Activated CD4-positive, alpha-beta T cell treated with anti-CD3 and anti-CD28 coated beads, Interleukin-2, amount 10 ng/mL, durations not matched to agents 7 days and 5 days (primary cell): ENCODE measurements at places on chromosomes 3 and 15. TPM values are rescaled to one million over a fixed set of nuclear protein-coding genes. Genes with fewer than 3 reads are reported as not detected.
A peak's percentile ranks its signal among the peaks of the same experiment; 100 is the strongest.

Gene RHO
- not detected for total RNA-seq

Gene TF
- total RNA-seq, result 0.45 TPM

Gene ALDH1A2
- total RNA-seq, result not detected

Gene CTXN2
- not detected for total RNA-seq

Gene DIPK2A
- total RNA-seq, result 22.4 TPM

DNA sequence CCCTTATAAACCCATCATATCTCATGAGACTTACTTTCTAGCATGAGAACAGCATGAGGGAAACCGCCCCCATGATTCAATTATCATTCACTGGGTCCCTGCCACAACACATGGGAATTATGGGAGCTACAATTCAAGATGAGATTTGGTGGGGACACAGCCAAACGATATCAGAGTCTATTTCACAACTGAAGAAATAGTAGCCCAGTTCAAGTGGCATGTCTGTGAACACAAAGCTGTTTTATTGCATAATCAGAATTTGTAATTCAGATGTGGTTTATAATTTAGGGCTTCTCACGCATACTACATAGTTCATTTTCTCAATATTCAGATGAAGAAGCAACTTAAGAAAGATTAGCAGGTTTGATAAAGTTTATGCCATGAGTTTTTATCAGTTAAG, 1188.0 kb upstream of the ALCAM start:
- DNase-seq, result no peak
- no peaks in the 10 kb centered on the region for H3K27me3 ChIP-seq
- H3K4me3 ChIP-seq, result no peak overlapping the region
- H3K4me1 ChIP-seq, result no peaks in the 10 kb centered on the region
- no peaks in the 10 kb centered on the region for H3K36me3 ChIP-seq
- H3K27ac ChIP-seq, result no peak overlapping the region

- H3K4me1 ChIP-seq, result peaks cover 35% of the 10 kb centered on the region
- peak overlapping the region; percentile 95 for H3K27ac ChIP-seq
- H3K27me3 ChIP-seq, result no peaks in the 10 kb centered on the region
- H3K4me3 ChIP-seq, result peak overlapping the region; percentile 93
These were observed 363 bp downstream of the GTF2E1 start for GRCh38 chr3:120742849-120743365.

- H3K27ac ChIP-seq, result peak overlapping the region; percentile 39
- peak overlapping the region; percentile 2 for H3K4me3 ChIP-seq
- H3K36me3 ChIP-seq, result no peaks in the 10 kb centered on the region
These were observed 112.3 kb downstream of the ADAMTS17 start for GRCh38 chr15:100229181-100230163.

DNA sequence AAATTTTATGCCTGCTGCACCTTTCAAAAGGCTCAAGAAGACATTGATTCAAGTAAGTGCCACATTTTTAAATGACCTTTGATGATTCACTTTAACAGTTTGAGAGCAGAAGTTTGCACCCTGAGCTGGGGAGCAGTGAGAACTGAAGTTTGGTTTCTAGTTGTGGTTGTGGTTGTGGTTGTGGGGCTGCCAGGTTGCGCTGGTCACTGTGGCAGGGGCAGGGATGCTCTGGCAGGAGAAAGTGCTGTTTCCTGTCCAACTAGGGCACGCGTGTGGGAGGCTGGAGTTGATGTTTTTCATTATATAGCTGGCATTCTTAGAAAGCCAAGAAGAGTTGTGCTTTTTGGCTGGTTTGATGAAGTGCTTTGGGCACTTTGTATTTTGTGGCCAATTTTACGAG, 339.7 kb upstream of the NR2F2 start:
- no peaks in the 10 kb centered on the region for H3K36me3 ChIP-seq
- H3K27ac ChIP-seq, result no peak overlapping the region
- no peak for DNase-seq

DNA sequence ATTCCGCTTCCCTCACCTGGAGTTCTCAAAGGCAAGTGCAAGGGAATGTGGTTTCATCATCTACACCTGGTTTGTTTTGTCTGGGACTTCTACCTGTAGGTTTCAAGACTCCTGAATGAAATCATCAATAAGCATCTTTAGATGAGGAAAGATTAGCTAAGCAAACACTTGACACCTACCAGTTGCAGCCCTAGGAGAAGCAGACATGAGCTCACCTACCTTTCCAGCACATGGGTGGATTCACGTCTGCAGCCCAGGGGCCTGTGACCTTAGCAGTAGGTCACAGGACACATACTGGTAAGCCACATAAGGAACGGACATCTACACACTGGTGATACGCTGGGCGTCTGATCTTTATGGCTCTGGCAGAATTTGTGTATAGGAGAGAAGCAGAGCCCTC, 26.7 kb downstream of the SLCO2A1 start:
- no peak overlapping the region for H3K4me3 ChIP-seq
- peaks cover 9% of the 10 kb centered on the region for H3K27me3 ChIP-seq
- H3K36me3 ChIP-seq, result no peaks in the 10 kb centered on the region

DNA sequence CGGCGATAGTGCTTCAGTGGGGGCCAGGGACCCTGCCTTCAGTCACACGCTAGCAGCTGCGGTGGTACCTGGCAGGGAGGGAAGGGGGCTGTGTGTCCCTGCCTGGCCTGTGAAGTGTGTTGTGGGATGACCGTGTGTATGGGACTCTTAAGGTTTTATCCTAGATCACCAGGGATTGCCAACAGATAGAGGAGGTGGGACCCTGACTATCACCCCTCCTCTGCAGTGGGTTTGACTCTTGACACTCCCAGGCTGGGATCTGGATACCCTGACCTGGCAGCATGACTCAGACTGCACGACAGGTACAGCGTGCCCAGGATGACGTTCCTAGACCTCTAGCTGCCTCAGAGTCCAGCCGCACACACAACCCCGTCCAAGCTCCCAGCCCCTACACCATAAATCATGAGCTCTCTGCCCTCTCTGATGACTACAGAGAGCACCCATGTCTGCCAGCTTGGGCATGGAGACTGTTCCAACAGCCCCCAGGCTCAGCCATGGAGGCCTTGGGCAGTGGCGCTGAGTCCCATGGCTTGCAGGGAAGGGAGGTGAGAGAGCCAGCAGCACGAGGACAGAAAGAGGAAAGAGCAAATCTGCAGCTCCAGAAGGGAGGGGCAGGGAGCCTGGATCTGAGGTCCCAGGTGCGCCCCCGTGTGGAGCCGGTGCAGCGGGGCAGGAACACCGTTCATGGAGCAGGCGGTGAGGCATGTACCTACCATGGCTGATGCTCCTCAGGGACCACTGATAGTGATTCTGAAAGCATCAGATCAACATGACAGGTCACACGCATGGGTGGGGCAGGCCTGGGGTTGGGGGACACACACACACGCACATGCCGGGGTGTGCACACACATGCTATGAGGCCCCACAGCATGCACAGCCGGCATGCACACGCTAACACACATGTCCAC, 71.0 kb downstream of the ADAMTS7 start:
- peaks cover 3% of the 10 kb centered on the region for H3K27me3 ChIP-seq
- no peak overlapping the region for H3K4me3 ChIP-seq
- DNase-seq, result peak; percentile 73
- peaks cover 6% of the 10 kb centered on the region for H3K4me1 ChIP-seq

- no peaks in the 10 kb centered on the region for H3K27me3 ChIP-seq
- DNase-seq, result no peak
- H3K36me3 ChIP-seq, result peaks cover 29% of the 10 kb centered on the region
- H3K4me3 ChIP-seq, result no peak overlapping the region
- H3K4me1 ChIP-seq, result no peaks in the 10 kb centered on the region
- no peak overlapping the region for H3K27ac ChIP-seq
These were observed 249.4 kb upstream of the LRRFIP2 start for GRCh38 chr3:37423825-37424224.

DNA sequence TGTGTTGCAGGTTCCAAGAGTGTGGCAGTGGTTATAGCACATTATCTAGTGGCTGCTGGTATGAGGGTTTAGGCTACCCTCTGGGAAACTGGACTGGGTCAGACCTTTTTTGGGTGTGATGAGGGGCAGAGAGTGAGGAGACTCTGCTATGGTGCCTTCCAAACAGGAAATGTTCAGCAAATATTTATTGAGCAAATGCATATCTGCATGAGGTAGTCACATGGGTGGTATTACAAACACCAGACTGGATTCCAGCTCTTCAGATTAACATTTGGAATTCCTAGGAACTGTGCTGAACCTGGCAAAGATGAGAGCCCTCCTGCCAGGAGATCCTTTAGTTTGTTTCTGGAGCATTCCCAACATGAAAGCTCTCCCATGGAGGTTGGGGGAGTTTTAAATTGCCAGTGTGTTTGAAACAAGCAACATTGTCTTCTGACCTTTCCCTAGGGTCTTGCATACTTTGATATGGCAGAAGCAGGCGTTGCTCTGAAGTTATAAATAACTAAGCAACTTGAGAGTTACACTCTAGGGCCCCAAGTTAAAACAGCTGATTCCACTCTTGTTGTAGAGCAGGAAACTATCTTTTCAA, 341.2 kb upstream of the C2CD4B start:
- DNase-seq, result no peak
- H3K4me1 ChIP-seq, result no peaks in the 10 kb centered on the region
- H3K27ac ChIP-seq, result no peak overlapping the region
- no peaks in the 10 kb centered on the region for H3K36me3 ChIP-seq
- no peak overlapping the region for H3K4me3 ChIP-seq

GRCh38 chr15:58497046-58497785, 65.4 kb downstream of the LIPC start:
- DNase-seq, result no peak
- peaks cover 2% of the 10 kb centered on the region for H3K36me3 ChIP-seq
- H3K4me1 ChIP-seq, result peaks cover 34% of the 10 kb centered on the region
- H3K4me3 ChIP-seq, result no peak overlapping the region
- no peaks in the 10 kb centered on the region for H3K27me3 ChIP-seq
- H3K27ac ChIP-seq, result peak overlapping the region; percentile 26

DNA sequence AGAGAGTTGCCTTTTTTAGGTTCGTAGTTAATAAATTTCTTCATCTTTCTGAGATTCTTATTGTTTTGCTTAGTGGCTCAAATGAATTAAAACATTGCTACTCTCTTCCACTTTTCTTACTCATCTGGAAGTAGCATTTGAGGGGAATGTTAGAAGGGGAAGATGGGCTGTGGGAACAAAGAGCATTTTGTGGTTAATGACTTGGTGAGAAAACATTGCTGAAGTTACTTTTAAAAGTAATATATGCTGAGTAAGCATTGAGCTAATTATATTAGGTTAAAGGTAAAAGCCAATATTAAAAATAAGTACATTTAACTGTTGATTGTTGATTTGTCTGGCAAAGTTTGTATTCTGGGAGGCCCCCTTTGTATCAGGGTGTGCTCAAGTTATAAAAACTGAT, 5.7 kb downstream of the MORF4L1 start:
- peaks cover 44% of the 10 kb centered on the region for H3K36me3 ChIP-seq
- H3K27ac ChIP-seq, result peak overlapping the region; percentile 55
- H3K4me3 ChIP-seq, result no peak overlapping the region
- H3K27me3 ChIP-seq, result no peaks in the 10 kb centered on the region
- H3K4me1 ChIP-seq, result peaks cover 61% of the 10 kb centered on the region
